KBM-7 (cell line): ENCODE measurements at places on chromosomes 5 and 9.

DNA sequence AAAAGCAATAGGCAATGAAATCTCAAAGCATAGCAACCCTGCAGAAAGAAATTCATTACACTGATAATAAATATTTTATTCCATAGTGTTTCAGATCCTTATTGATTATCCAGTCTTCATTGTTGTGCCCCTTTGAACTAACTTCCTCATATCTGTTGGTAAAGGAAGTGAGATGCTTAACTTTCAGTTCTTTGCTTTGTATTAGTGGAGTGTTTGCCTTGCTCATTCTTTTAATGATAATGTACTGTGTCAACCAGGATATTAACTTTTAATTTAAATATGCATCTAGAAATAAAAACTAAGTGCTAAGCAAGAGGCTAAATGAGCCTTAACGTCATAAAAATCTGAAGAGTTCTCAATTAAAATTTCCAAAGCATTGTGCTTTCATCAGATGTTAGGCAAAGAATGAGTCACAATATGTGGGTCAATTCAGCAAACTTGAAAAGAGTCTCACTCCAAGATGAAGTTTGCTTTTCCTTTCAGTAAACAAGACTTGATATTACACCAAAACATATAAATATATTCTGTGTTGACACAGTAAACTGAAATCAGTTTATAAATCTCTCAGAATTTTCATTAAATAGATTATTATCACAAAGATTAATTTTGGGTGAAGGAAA, 105.9 kb downstream of the GIN1 start:
- DNase-seq: no peak

- no peak for DNase-seq
Measured at GRCh38 chr5:127519527-127519926, 2.1 kb downstream of the PRRC1 start.

DNA sequence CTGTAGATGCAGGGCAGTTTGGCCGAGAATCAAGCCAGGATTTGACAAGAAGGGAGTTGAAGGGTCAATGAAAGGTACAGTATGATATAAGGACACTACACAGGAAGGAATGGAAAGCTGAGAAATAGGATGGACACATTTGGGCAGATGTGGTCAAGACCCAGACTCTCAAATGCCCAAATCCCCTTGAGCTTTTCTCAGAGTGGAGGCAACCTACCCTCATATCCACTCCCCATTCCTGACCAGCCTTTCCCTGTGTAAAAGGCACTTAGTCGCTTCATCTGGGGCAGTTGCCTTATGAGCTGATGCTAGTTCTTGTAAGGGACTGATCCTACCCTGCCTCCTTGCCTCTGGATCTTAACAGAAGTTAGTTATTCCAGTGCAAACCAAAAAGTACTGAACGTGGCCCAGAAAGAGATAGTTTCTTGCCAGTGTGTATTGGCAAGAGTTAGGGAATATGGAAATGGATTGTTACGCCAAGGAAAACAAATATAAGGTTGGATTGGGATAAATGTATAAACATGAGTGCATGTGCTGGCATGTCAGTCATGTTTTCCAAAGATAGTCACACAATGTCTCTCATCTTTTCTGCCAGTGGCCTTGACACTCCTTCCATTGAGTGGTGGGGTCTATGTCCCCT, 4.1 kb upstream of the MCCC2 start:
- DNase-seq: no peak

DNA sequence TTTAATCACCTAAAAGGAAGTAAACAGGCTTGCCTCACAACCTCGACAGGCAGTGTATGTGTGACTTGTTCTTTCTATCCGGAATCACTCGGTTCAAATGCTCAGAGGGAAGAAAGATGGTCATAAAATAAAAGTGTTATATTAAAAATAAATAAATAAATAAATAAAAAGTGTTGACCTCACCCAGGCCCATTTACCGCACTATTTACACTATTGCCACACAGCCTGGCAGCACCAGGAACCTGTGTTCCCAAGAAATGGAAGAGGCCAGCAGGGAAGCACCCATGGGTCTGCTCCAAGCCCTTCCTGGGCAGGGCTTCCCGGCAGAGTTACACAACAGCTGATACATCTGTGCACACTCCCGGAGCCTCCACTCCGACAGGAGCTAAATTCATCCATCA, 127.9 kb downstream of the EFNA5 start:
- no peak for DNase-seq

DNA sequence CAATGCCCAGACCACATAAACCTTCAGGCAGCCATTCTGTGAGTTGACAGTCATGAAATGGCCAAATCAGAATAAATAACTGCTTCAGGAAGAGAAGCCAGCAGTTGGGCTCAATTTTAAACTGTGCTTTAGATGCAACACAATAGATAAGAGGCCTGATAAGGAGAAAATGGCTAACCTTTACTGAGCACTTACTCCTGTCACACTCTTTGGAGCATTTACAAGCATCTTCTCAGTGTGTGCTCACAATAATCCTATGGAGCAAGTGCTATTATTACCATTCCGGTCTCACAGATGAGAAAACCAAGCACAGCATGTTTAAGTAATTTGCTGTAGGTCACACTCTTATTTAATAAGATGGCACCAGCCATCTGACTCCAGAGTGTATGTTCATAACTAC, 11.5 kb upstream of the SH3RF2 start:
- DNase-seq: no peak

GRCh38 chr9:129752900-129753729, at the start of gene PTGES:
TSS of gene PTGES (minus strand) at chr9:129753042. CDS start at chr9:129753012, 30 bp downstream.
- peak; percentile 44 for DNase-seq

DNA sequence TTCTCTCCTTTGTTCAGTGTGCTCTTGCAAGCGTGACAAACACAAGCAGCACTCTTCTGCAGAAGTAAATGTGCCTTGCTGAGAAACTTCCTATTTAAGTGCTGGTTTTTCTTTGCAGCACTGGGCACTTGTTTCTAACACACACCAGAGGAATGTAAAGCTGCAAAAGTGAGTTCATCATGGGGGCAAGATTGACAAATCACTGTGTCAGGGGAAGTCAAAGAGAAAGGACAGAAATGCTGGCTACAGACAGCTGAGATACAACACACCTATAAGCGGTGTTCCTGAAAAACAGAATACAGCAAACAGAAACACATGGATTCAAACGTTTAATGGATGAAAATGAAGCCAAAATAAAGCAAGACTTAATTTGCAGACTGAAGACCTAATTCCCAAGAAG, 19.6 kb downstream of the ROR2 start:
- DNase-seq: no peak

DNA sequence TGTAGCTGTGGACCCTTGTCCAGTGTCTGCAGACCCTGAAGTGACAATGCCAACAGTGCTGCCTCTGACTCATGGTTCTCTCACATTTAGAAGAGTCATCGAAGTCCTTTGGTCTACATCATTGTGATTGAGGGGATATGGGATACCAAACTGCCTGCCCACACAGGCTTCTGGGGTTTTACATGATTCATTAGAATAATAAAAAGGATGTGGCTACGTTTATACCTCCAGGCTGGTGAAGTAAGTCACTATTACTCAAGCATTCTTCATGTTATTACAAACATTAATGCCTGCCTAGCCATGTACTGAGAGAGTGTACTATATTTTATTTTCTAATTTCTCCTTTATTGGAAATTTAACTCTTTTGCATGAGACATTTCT, 365.7 kb downstream of the SPATA31D1 start:
- no peak for DNase-seq

DNA sequence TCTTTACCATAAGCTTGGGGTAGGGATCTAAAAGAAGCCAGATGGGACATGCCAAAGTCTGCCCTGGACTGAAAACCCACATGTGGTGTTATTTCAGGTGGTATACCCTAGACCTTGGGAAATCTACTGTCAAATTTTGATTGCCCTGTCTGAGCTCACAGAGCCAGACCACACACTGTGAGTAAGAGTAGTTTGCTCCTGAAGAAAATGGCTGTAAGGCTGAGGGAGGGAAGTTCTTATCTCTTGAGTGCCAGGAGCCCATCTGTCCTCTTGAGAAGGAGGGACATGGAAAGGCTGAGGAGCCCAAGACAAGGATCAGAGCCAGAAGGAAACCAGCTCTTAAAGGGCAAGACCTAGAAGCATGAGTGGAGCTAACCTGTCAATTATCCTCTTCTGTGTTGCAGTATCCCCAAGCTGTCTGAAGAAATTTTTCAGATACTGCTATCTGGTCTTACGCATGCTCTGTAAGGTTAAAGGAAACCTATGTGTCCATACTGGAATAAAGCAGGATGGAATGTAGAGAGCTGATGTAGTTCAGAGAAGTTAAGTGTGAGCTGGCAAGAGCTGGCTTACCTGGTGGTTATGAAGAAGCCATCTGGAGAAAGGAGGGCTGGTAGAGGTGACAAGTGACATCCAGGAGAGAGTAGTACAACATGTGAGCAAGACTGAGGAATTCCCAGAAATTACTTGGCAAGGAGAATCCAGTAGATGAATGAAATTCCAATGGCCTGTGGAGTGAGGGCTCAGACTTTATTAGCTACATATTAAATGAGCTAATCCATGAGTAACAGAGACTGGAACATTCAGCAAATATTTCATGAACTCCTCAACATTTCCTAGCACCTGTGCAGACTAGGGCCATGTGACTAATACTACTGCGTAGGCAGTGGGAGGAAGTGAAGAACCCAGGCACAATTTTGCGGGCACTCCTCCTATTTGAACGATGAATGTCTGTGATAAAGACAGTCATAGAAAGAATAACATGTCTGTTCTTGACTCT, 389.1 kb upstream of the KIF2A start:
- no peak for DNase-seq

GRCh38 chr9:96363175-96363967, 20.1 kb downstream of the SLC35D2 start:
- no peak for DNase-seq

GRCh38 chr9:112218908-112219307, 43.8 kb upstream of the SUSD1 start:
- no peak for DNase-seq

DNA sequence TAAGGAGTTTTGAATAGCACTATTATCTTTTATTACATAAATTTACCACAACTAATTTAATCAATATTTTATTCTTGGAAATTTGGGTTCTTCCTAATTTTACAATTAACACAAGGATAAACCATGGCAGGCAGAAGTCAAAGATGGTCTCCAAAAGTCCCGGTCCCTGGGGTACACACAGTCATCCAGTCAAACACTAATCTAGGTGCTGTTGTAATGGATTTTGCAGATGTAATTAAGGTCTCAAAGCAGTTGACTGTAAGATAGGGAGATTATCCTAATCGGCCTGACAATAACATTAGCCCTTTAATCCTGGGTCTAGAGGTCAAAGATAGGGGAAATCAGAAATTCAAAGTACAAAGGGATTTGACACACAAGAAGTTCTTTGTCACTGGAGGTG, 57.5 kb upstream of the HTR1A start:
- no peak for DNase-seq

GRCh38 chr5:82031220-82032119, 59.6 kb downstream of the ATG10 start:
- no peak for DNase-seq

DNA sequence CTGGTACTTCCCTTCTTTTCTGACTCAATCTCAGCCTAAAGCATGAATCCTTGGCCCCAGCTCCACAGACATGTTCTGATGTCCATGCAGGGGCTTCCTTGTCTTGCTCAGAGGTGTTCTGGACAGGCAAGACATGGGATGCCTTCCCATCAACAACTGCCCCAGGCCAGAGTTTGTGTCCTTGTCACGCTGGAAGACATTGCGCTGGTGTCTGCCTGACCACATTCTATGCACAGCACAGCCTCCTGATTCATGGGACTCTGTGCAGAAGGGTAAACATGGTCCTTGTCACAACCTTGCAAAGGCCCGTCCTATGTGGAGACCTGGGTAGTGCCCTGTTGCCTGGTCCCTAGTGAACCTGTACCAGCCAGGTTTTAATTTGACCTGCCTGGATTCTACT, 212.2 kb downstream of the FSTL4 start:
- no peak for DNase-seq

DNA sequence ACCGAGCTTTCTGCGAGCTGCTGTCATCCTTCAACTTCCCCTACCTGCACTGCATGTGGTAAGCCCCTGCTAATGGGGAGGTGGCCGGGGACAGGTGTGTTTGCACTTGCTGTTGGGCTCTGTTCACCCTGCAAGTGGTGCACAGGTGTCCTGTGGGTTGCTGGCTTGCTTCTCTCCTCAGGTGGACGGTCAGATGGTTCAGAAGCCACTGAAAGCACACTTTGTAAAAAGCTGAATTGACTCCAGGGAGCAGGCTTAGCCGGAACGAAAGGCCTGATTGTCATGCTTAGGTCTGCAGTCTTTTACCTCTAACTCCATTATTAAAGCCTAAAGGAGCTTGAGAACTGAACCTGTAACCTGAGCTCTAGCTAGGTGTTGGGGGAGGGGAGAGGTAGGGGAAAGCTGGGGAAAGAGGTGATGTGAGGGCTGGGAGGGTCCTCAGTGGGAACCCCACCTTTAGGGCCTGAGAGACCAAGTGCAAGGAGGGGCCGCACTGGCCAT, 37.6 kb downstream of the ACER2 start:
- DNase-seq: no peak

DNA sequence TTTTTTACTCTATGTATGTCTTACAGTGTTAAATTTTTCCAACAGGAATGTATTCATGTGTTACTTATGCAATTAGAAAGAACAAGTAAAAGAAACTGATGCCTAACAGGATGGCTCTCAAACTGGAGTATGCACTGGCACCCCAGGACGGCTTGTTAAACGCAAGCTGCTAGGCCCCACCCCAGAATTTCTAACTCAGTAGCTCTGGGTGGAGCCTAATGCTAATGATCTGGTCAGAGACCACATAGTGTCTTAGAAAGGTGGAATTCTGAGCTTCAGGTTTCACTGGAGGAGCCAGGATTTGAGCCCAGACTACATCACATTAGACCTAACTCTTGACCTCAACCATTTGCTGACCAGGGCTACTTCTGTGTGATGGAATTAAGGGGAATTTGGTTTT, 34.4 kb downstream of the SHC3 start:
- no peak for DNase-seq

DNA sequence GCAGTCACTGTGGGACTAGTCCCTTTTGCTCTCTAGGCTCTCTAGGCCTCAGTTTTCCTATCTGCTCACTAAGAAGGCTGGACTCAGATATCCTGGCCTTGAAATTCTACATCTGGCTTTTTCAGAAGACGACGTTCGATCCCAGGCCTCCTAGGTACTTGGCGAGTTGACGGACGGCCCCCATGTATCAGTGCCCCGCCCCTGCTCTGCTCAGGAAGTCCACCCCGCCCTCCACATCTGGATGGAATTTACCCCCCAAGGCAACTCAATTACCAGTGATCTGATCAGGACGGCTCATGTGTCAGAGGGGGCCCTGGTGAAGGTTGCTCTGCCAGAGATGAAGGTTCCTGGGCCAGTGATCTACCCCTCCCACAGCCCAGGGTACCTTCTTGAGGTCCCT, 44.1 kb upstream of the SYNPO start:
- no peak for DNase-seq
